ENCODE measurements at places on chromosomes 6 and 20. TPM values are rescaled to one million over a fixed set of nuclear protein-coding genes. Genes with fewer than 3 reads are reported as not detected.

The C20orf141 gene
- not detected for total RNA-seq

The KIF6 gene
- 0.83 TPM for total RNA-seq

The ANKS1A gene
- 7.8 TPM for total RNA-seq

- no peaks in the 10 kb centered on the region for H3K27me3 ChIP-seq
- no peaks in the 10 kb centered on the region for H3K4me1 ChIP-seq
- H3K4me3 ChIP-seq, result no peak overlapping the region
- no peak for DNase-seq
- no peak overlapping the region for H3K27ac ChIP-seq
These were observed 9.2 kb downstream of the PYGB start for GRCh38 chr20:25257130-25257529.

DNA sequence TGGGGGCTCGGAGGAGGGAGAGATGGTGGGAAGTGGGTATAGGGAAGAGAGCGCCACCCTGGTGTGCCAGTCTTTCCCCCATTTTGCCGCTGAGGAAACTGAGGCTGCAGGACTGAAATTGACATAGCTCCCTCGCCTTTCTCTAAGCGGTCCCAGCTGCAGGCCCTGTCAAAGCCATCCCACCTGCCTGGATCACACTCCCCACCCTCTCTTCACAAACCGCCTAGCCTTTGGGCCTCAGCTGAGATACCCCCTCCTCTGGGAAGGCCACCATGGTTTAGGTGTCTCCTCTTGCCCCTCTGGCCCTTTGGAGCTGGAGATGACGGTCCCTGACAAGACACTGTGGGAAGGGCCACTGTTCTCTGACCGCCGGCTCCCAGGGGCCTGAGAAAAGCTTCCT lies 16.9 kb downstream of the SRC start:
- H3K27me3 ChIP-seq, result no peaks in the 10 kb centered on the region
- H3K36me3 ChIP-seq, result no peaks in the 10 kb centered on the region
- no peak overlapping the region for H3K27ac ChIP-seq
- H3K4me3 ChIP-seq, result no peak overlapping the region
- no peaks in the 10 kb centered on the region for H3K4me1 ChIP-seq

DNA sequence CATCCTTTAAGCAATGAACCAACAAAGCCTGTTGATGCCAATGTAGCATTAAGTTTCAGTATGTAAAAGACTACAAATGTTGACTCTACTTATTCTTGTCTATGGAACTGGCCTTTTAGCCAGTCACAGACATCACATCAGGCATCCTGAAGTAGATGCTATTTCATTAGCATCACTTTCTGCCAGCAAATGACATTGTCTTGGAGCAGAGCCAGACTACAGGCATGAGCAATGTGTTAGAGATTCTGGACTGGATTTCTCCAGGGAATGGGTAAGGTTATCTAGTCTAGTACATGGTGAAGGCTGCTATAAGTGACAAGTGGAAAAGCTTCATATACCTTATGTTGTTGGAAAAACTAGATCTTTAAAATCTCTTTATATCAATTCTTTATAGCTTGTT lies 142.9 kb downstream of the ADGRB3 start:
- peak; percentile 69 for DNase-seq
- no peaks in the 10 kb centered on the region for H3K27me3 ChIP-seq
- no peak overlapping the region for H3K27ac ChIP-seq
- H3K36me3 ChIP-seq, result no peaks in the 10 kb centered on the region
- no peak overlapping the region for H3K4me3 ChIP-seq

GRCh38 chr20:10379761-10380160 lies 54.3 kb downstream of the MKKS start:
- H3K4me3 ChIP-seq, result no peak overlapping the region
- no peaks in the 10 kb centered on the region for H3K27me3 ChIP-seq
- peaks cover 2% of the 10 kb centered on the region for H3K4me1 ChIP-seq
- DNase-seq, result no peak

- no peaks in the 10 kb centered on the region for H3K4me1 ChIP-seq
- no peaks in the 10 kb centered on the region for H3K36me3 ChIP-seq
- DNase-seq, result no peak
- H3K27me3 ChIP-seq, result no peaks in the 10 kb centered on the region
These were observed 36.5 kb downstream of the SLC2A12 start for GRCh38 chr6:134015719-134016557.

GRCh38 chr20:17417225-17417624 lies 114.0 kb downstream of the BFSP1 start:
- H3K36me3 ChIP-seq, result no peaks in the 10 kb centered on the region
- no peaks in the 10 kb centered on the region for H3K4me1 ChIP-seq
- no peak for DNase-seq
- H3K27ac ChIP-seq, result no peak overlapping the region
- no peaks in the 10 kb centered on the region for H3K27me3 ChIP-seq
- H3K4me3 ChIP-seq, result no peak overlapping the region

- H3K4me3 ChIP-seq, result no peak overlapping the region
- H3K4me1 ChIP-seq, result no peaks in the 10 kb centered on the region
- H3K27me3 ChIP-seq, result no peaks in the 10 kb centered on the region
- no peaks in the 10 kb centered on the region for H3K36me3 ChIP-seq
- no peak for DNase-seq
- H3K27ac ChIP-seq, result no peak overlapping the region
These were observed 27.2 kb upstream of the GPR63 start for GRCh38 chr6:96864216-96865054.

DNA sequence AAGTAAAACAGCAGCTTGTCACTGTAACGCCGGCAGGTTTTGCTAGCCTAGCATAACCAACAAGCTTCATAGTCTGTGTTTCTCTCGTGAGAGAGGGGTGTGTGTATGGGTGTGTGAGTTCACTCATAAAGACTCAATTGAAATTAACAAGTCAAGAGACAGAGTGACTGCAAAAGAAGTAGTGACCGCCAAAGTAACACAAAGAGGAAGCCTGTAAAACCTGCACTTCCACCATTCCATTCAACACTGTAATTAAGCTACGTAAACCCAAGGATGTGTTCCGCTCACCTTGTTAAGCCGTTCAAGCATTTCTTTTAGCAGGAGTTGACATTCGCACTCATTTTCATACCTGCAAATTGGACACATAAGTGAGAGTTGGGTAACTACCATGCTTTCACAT lies 6.6 kb downstream of the BFSP1 start:
- H3K27me3 ChIP-seq, result no peaks in the 10 kb centered on the region
- no peak overlapping the region for H3K27ac ChIP-seq
- no peak for DNase-seq
- no peaks in the 10 kb centered on the region for H3K4me1 ChIP-seq
- H3K36me3 ChIP-seq, result no peaks in the 10 kb centered on the region
- H3K4me3 ChIP-seq, result no peak overlapping the region

DNA sequence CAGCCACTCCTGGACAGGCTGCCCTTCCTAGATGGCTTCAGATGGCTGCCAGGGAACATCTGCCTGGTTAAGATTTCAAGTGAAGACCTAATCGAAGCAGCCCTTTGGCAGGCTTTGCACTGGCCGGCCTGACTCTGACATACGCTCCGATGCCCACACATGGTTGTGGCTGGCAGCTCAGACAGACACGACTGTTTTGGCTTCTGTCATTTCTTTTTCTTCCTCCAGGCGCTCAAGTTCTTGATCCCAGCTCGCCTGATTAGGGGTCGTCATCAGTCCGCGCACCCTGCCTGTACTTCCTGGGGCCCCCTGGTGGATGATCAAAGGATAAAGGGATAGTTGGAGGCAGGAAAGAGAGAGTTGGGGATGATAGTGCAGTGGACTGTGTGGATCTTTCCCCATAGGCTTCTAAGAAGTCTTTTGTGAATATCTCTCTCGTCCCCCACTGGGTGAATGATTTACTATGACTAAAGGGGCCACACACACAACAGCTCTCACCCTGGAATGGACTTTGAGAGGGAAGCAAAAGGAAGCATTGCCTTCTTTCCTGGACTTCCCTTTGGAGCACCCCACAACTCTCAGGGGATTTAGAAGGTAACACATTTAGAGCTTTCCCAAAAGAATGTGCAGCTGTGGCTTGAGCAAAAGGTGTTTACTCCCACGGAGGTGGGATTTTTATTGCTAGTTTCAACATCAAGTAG lies 21.4 kb upstream of the TRAM2 start:
- H3K4me3 ChIP-seq, result no peak overlapping the region
- no peaks in the 10 kb centered on the region for H3K36me3 ChIP-seq
- H3K27me3 ChIP-seq, result no peaks in the 10 kb centered on the region

DNA sequence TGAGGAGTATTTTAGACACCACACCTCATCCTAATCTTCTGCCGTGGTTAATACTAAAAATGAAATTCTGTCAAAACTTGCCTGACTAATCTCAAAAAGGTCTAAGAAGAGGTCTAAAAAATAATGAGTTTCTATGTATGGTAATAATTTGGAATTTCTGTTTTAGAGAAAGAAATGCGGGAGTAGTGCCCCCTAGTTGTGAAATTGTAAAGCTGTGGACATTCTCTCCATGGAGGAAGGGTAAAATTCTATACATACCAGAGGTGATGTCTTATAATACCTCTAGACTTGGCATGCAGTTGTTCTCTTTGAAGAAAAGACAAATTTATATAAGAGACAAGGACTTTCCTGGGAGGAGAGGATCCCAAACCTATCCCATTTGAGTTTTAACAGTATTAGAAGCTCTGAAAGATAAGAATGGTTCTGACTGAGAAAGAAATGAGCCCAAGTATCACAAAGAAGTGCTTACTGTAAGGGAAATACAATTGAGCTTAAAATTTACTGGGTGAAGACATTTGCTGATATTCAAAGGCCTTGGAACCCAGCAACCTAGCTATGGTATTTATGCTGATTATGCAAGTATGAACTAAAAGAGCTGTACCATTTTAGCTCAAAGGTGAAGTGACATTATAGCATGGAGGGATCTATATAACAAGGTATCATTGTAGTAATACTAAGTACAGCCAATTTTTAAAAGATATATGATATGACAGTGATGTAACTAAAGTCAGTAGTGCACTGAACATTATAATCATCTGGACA lies 5.1 kb upstream of the EPHA7 start:
- no peaks in the 10 kb centered on the region for H3K36me3 ChIP-seq
- peaks cover 2% of the 10 kb centered on the region for H3K27me3 ChIP-seq
- H3K4me1 ChIP-seq, result no peaks in the 10 kb centered on the region
- DNase-seq, result no peak
- H3K27ac ChIP-seq, result no peak overlapping the region

GRCh38 chr6:147156218-147156617 lies 48.0 kb upstream of the STXBP5 start:
- H3K27me3 ChIP-seq, result no peaks in the 10 kb centered on the region
- no peaks in the 10 kb centered on the region for H3K36me3 ChIP-seq
- no peak overlapping the region for H3K4me3 ChIP-seq
- peaks cover 6% of the 10 kb centered on the region for H3K4me1 ChIP-seq
- no peak overlapping the region for H3K27ac ChIP-seq

All from fibroblast of lung (primary cell).